Head of caudate nucleus (tissue), 42 donors: ENCODE measurements at places on chromosomes 7 and 10.

- DNase-seq: no peak
These were observed 4.4 kb downstream of the IFIT3 start for GRCh38 chr10:89332123-89332633.

DNA sequence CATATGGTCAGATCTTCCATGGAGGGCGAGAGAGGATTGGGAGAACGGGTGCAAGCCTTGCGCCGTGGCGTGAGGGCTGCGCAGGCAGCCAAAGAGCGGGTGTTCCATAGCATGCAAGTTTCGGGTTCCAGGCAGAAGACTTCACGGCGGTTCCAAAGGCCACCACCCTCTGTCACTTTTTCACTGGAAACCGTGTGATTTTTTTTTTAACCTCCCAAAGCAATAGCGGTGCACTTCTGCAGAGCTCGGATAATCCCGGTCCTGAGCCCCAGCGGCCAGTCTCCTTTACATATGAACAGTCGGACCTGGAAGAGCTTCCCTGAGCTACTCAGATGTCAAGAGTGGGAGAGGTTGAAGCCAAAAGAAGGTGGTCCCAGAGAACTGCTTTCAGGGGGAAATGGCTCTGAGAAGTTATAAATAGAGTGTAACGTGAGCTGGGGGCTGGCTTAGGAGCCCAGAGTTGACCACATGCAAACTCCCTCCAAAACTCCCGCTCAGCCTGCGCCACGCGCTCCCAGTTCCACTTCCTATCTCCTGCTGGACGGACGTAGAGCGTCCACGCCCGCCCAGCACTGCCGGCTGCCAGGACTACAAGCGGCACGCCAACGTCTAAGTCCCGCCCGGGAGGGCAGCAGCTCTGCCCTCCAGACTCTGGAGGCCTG is at the start of gene MEOX2:
Gene MEOX2, minus strand, starts transcription at position 389 of the 662 bp plus-strand sequence. Its CDS starts 281 bp downstream, at position 108.
- no peak for DNase-seq

DNA sequence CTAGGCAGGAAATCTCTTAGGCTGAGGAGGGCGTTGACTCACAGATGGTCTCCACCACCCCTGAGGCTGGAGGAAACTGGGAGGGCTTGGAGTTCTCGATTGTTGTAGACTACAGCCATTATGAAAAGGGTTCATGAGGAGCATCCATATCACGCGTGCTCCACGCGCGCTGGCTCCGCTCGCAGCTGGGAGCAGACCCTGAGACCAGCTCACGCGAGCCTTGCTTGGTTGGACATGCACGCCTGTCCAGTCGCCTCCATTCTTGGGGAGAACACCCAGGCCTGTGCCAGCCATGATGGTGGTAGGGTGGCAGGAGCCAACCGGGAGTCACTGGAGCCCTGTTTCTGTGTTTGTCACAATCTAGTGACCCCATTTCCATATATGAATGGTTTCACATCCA is 139.1 kb downstream of the TCERG1L start:
- no peak for DNase-seq

DNA sequence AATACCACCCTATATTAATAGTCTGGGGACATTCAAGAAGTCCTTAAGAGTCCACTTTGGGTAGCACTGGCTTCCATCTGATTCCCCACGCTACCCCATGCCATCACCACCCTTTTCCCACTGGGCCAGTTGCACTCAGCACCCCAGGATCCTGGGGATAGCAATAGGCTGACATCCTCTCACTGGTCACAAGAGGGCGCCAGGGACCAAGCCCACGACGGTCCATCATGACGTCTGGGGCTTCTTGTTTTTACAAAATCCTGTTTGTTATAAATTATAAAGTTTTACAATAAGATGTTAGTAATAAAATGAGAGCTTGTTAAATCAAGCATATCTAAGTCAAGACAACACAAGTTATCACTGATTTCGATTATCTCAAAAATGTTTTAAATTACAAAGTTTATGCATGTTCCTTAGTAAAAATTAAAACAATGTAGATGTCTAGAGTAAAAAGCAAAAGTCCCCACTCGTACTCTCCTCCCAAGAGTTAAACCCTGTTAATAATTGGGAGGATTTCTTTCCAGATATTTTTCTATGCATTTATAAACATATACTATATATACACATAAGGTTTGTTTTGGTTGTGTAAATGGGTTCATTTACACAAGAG is 15.4 kb downstream of the GPNMB start:
- DNase-seq: peak; percentile 56

GRCh38 chr7:151437159-151437553 is 2.8 kb downstream of the CRYGN start:
- no peak for DNase-seq

DNA sequence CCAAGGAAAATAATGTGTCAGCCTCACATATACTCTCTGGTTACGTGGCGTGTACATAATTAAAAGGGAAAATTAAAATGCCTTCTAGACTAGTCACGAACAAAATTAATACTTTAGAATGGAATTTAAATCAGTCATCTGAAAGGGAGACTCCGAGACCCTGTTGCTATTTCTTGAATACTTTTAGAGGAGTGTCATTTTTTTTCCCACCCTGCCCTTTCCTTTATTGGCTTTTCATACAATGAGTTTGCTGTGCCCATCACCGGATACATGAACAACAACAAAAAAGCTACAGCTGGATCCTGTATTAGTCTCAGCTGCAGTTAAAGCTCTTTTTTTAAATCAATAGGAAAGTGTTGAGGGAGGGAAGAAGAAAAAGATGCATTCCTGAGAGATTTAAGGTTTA is 20.1 kb downstream of the CYTH3 start:
- DNase-seq: no peak

DNA sequence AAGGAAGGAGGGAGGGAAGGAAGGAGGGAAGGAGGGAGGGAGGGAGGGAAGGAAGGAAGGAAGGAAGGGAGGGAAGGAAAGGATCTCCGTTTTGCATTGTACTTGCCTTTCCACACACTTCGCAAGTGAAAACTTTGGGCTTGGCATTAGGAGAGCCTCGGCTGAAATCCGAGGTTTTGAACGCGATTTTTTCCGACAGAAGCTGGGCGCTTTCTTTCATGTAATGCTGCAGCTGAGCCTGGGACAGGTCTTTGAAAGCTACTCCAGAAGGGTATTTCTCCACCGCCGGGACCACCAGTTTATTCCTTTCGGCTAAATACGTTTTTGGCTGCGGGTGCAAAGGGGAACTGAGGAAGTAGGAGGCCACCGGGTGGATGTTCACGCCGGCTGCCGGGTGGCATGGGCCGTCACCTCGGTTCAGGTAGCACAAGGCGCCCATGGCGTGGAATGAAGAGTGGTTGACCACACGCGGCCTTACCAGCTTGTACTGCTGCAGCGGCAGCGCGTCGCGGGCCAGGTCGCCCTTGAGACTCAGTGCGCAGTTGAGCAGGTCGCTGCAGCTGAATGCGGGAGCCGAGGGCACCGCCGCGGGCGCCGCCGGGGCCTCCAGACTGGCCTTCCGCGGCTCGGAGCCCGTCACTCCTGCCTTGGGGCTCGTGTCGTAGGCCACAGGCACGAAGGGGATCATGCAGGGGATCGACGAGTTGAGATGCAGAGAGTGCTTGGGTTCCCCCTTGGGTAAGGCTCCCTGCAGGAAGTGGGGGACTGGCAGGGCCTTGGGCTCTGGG is 825 bp downstream of the FEZF1 start:
- no peak for DNase-seq

DNA sequence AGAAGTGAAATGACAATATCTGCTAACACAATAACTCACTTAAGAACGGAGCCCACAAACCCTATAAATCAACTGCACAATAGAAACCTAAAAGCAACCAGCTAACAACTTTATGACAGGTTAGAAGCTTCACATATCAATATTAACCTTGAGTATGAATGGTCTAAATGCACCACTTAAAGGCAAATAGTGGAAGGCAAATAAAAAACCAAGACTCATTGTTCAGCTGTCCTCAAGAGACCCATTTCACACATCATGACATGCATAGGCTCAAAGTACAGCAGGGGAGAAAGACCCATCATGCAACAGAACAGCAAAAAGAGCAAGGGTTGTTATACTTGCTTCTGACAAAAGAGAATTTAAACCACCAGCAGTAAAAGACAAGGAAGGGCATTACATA is 46.8 kb downstream of the CDC14C start:
- DNase-seq: no peak

- no peak for DNase-seq
These were observed 5.8 kb upstream of the PDCD4 start for GRCh38 chr10:110865809-110866482.

DNA sequence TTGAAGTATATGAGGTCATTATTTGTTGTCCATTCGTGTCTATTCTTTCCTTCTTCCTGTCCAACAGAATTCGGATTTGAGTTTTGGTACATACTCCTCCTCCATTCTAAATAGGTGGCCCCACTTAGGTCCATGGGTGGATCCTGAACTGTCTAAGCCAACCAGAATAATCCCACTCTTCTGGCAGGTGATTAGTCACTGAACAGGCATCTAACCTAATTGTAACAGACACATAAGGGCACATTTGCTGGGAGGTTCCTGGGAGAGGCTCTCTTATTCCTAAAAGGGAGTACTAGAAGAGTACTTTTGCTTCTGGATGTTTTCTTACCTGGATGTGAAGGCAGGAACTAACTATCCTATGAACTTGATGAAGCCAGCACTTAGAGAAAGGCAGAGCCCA is 16.8 kb downstream of the LRRC72 start:
- DNase-seq: no peak

DNA sequence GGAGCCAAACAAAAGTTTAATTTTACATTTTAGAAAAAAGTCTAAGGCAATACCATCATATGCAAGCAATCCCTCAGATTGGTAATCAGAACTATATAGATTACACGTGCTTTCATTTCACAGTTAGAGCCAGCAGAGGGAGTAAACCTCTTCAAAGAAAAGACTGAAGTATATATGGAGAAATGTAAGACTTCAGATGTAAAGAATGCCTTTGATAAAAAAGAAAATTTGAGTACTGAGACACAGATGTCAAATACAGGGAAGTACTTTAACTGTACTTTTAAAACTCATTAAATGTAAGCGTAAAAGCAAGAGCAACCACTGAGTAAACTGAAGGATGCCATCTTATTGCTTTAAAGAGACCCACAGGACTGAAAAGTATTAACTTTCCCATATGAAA is 101.4 kb upstream of the FAM133B start:
- DNase-seq: no peak

- peak; percentile 41 for DNase-seq
These were observed 7.3 kb upstream of the KLHDC10 start for GRCh38 chr7:130063036-130063435.

GRCh38 chr10:124701435-124701834 is 42.7 kb downstream of the FAM53B start:
- no peak for DNase-seq

DNA sequence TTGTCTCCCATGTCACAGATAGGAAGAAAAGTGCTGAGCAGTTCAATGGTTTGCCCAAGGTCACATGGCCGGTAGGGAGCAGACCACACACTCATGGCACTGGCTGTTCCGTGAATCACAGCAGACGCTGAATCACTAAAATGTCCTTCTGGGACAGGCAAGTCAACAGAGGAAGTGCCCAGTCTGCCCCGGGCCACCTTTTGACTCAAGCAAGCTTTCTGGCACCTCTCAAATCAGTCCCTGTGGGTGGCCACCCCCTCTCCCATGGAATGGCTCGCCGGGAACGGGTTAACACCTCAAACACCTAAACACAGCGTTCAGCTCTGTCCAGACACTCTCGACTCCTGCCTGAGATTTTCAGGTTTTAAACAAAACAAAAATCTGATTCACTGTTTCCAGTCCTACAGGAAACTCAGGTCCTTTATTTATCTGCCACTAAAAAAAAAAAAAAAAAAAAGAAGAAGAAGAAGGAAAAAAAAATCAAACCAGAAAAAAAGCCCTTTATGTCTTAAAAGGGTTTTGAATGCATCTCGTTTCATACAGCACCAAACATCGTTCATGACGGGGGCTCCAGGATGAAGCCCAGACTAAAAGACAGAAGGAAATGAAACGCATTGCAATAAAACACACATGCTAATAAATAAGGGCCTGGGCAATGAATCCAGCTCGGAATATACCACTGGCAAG is 15.5 kb downstream of the CARD11 start:
- DNase-seq: peak; percentile 28

- DNase-seq: no peak
These were observed 42.2 kb downstream of the ACSM6 start for GRCh38 chr10:95236068-95236903.

DNA sequence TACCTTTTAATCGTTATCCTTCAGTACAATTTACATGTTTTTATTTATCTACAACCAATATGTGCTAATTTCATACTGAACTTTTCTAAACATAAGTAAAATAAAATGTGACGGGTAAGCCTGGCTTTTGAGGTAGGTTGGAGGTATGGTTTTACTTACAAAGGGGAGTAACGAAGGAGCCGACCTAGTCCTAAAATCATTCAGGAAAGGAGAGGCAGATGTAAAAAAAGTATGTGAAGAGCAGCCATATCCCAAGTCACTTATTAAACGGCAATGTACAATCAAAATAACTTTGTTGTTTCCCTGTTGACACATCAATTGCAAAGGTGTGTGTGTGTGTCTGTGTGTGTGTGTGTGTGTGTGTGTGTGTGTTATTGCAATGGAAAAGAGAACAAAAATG is 351.3 kb downstream of the CRPPA start:
- DNase-seq: no peak
